NCI-H2081 (cell line): ENCODE measurements at places on chromosomes 11 and 22.

DNA sequence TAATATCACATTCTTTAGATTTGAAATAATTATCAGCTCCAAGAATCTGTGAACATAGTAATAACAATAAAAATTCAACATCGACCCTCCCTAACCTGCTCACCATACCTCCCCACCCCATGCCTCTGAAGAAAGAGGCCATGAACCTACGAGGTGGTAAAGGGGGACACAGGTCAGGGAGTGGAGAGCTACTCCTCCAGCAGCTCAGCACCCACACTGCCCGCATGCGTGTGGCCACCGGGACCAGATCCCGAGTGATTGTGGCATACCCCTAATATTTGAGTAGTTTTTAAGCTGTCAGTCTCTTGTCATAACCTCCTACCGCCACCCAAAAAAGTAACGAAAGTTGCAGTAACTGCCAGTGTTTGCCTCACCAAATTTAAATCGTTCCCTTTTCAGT, 16.8 kb upstream of the ADSL start:
- no peak for DNase-seq

DNA sequence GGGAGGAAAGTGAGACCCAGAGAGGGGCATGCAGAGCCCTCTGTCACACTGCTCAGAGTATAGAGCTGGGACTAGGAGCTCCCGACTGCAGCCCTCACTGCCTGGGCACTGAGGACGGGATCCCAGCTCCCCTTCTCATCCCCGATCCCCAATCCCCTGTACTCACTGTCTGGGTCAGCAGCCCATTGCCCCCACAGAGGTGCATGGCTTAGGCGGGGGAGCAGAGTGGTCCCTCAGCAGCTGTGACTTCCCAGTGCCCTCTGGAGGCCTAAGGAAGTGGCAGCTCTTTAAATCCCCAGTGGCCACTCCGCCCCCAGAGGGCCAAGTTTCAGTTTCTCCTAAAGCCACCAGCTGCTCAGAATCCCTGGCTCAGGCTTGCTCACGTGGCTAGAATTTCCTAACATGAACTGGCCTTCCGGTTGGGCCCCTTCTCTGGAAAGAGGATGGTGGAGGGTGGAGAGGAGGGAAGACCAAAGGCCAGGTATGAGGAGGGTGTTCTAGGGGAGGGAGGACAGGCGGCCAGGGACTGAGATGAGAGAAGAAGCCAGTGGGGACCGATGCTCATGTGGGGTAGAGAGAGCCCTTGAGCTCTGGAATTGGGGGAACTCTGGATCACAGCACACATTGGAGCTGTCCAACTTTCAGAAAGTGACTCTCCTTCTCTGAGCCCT, at the start of gene BATF2:
TSS of gene BATF2 (minus strand) at position 262 of the 671 bp plus-strand sequence. CDS start at position 205, 57 bp downstream.
- DNase-seq = no peak

DNA sequence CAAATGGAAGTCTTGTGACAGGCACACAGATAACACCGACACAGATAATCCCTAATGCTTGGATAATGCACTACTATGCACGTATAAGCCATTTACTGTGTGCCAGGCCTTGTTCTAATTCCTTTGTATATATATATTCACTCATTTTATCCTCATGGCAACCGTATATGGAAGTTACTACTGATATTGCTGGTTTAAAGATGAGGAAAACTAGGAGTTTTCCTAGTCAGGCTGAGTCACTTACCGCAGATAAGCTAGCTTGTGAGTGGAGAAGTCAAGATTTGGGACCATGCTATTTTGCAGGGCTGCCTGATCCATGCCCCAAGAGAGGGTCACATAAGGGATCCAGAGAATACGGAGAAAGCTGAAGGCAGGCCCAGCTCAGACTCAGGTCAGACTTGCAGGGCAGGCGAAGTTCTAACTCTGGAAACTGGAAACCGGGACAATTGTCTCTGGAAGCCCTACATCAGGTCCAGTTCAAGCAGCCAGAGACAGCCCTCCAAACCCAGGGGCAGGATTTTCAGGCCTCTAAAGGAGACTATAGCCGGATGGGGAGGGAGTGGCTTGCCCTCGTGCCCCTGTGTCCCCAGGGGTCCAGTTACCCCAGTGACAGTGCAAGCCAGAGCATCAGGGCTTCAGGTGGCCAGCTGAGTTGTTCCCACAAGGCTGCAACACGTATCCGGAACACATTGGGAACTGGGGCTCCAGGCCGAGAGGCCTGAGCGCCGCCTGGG, 534.8 kb downstream of the INSC start:
- no peak for DNase-seq

- DNase-seq = no peak
Measured at GRCh38 chr11:28539239-28540030, 431.2 kb downstream of the METTL15 start.

- no peak for DNase-seq
Measured at GRCh38 chr22:33920197-33920540, at the start of gene LARGE1. TSS of gene LARGE1 (minus strand) at chr22:33920476.

- no peak for DNase-seq
Measured at GRCh38 chr11:16584569-16584968, 153.9 kb upstream of the C11orf58 start.

GRCh38 chr22:21652547-21653545, 10.7 kb downstream of the SDF2L1 start:
- no peak for DNase-seq

- no peak for DNase-seq
Measured at GRCh38 chr22:50396751-50397370, 53.7 kb downstream of the PPP6R2 start.

GRCh38 chr11:128415539-128415938, 171.8 kb downstream of the ETS1 start:
- DNase-seq = no peak

GRCh38 chr11:113470233-113470632, 5.0 kb downstream of the DRD2 start:
- DNase-seq = peak; percentile 57

DNA sequence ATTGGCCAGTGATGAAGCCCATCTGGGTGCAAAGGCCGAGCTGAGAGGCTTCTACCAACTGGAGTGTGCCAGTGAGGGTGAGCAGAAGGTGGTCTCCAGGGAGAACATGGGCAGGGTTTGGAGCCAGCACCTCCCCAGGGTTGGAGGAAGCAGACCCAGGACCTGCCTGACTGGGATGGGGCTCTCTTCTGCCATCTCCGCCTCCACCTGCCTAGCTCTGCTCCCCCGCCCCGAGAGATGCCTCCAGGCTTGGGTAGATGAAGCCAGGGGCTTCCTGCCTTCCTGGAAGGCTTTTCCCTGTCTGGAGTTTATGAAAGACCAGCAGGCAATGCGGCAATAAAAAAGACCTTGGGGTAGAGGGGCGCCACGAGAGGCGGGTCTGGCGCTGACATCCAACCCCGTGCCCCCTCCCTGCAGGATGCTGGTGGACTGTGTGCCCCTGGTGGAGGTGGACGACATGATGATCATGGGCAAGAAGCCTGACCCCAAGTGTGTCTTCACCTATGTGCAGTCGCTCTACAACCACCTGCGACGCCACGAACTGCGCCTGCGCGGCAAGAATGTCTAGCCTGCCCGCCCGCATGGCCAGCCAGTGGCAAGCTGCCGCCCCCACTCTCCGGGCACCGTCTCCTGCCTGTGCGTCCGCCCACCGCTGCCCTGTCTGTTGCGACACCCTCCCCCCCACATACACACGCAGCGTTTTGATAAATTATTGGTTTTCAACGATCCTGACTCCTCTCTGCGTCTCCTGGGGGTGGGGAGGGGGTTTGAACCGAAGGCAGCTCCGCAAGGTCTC, 3.3 kb downstream of the SELENOM start:
- DNase-seq = no peak

GRCh38 chr22:34604312-34604711, 461.6 kb upstream of the ISX start:
- DNase-seq = no peak

- no peak for DNase-seq
Measured at GRCh38 chr11:8259306-8259959, 4.2 kb downstream of the LMO1 start.

- DNase-seq = no peak
Measured at GRCh38 chr22:47381240-47381639, 618.8 kb downstream of the TBC1D22A start.

- DNase-seq = no peak
Measured at GRCh38 chr11:898143-898511, 12.5 kb downstream of the CHID1 start.

DNA sequence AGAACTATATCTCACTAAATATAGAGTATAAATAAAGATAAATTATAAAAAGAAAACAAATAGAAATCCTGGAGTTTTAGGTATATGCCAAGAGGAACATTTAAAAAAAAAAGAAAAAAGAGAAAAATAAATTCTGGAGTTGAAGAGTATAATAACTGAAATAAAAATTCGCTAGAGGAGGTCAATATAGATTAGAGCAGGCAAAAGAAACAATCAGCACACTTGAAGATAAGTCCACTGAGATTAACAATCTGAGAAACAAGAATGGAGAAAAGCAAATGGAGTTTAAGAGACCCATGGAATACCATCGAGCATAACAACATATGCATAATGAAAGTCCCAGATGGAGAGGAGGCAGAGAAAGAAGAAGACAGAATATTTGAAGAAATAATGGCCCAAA, 14.3 kb upstream of the BEST1 start:
- DNase-seq = no peak

- no peak for DNase-seq
Measured at GRCh38 chr11:61082062-61082870, 20.0 kb upstream of the CD5 start.

DNA sequence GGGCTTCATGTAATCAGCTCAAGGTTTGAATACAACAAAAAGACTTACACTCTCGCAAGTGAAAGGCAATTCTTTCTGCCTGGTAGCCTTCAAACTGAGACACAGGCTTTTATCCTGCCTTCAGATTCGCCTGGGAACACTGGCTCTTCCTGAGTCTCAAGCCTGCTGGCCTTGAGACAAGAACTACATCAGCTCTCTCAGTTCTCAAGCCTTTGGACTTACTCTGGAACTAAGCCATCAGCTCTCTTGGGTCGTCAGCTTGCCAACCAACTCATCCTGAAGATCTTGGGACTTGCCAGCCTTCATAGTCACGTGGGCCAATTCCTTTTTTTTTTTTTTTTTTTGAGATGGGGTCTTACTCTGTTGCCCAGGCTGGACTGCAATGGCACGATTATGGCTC, 35.7 kb upstream of the LRRC10B start:
- no peak for DNase-seq

- no peak for DNase-seq
Measured at GRCh38 chr11:70760416-70761020, 362.2 kb downstream of the CTTN start.

GRCh38 chr11:114386545-114386944, 13.8 kb downstream of the C11orf71 start:
- DNase-seq = no peak

DNA sequence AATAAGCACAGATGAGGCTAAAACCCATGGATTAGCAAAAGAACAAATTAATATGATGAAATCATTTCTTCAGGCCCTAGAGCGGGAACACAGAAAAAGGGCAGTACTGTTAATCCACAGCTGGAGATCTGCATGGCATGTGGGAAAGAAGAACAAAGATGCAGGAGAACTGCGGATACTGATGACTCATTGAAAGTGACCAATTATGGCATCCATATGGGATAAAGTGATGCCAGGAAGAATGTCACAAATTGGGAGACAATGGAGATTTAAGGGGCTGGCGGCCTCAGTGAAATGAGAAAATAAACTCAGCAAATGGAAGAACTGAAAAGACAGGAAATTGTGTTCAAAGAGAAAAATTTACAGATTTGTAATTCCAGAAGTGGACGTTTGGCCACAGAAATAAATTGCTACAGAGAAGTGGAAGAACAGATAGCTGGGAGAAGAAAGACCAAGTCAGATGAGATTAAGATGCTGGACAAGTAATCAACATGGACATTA, 39.4 kb downstream of the SIK3 start:
- DNase-seq = no peak

DNA sequence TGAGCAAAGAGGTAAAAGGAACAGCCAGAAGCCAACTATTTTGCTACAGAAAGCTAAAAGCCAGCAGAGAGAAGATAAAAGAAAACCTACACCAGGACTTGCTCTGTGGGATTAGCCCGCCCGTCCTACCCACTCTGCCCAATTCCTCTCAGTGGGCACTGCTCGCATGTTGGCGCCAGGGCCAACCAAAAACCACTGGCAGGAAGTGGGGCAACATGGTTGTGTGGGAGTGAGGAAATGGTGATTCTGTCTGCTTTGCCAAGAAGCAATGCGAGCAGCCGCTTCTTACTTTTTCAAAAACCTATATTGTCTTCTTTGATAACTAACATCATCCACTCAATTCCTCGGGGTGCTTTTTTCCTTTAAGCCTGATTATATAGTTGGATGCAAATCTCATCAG, 14.2 kb upstream of the APOA1 start:
- DNase-seq = no peak

DNA sequence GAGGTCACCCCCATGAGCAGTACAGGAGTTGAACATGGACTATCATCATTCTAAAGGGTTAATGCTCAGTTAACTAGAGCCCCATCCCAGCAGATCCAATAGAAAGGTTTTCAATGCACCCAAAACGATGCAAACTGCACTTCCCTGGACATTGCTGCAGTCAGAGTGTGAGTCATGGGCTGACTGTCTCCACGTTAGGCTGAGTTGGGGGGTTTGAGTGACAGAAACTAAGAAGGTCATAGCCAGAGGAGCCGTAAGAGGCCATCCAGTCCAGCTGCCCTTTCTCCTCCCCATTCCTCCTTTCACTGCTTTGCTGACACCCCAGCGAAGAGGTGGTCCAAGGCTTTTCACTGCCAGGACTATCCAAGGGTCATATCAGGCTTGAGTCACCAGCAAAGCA, 10.5 kb upstream of the OR2AT4 start:
- DNase-seq = no peak

DNA sequence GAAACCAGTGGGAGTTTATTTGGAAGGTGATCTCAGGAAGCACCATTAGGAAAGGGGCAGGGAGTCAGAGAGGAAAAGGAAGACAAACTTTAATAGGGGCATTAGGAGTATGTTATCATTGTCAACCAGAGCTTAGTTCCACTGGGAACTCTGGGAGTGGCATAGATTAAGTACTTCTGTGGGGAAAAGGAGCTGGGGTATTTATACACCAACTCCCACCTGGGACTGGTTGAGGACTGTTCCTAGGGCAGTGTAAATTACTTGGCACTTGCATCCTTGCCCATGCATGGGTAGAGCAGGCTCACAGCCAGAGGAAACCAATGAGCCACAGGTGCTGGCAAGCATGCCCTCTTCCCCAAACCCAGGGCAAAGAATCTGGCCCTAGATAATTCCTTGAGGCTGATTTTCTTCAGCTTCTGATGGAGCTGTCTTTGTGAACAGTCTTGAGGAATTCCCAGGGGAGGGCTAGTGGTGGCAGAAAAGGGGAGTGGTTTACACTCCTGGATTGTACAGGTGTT, 541.2 kb downstream of the MIAT start:
- no peak for DNase-seq

GRCh38 chr11:11082646-11083045, 224.8 kb upstream of the ZBED5 start:
- DNase-seq = no peak

GRCh38 chr11:44286268-44286880, 23.6 kb downstream of the ALX4 start:
- DNase-seq = peak; percentile 66

- DNase-seq = no peak
Measured at GRCh38 chr11:115349335-115350017, 154.7 kb downstream of the CADM1 start.

- no peak for DNase-seq
Measured at GRCh38 chr11:95104856-95105255, 15.2 kb downstream of the ENDOD1 start.
